ENCODE measurements at places on chromosomes 12 and 14.

DNA sequence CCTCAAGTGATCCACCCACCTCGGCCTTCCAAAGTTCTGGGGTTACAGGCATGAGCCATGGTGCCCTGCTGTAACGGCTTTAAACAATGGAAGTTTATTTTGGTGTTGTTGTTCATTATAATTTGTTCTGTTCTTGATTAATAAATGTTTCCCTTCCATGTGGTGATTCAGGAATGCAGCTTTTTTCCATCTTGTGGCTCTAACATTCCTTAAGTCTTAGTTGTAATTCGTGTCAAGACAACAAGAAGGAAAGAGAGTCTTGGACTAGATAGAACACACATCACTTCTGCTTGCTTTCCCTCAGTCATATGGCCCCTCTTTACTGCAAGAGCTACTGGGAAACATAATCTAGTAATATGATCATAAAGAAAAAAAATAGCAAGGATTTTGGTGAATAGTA lies 211.6 kb downstream of the SLC6A15 start:
- no peak for DNase-seq

- DNase-seq, result no peak
Measured at GRCh38 chr14:56860441-56860840, 50.2 kb upstream of the OTX2 start.

- no peak for DNase-seq
Measured at GRCh38 chr14:100675699-100676684, 50.7 kb upstream of the DLK1 start.

DNA sequence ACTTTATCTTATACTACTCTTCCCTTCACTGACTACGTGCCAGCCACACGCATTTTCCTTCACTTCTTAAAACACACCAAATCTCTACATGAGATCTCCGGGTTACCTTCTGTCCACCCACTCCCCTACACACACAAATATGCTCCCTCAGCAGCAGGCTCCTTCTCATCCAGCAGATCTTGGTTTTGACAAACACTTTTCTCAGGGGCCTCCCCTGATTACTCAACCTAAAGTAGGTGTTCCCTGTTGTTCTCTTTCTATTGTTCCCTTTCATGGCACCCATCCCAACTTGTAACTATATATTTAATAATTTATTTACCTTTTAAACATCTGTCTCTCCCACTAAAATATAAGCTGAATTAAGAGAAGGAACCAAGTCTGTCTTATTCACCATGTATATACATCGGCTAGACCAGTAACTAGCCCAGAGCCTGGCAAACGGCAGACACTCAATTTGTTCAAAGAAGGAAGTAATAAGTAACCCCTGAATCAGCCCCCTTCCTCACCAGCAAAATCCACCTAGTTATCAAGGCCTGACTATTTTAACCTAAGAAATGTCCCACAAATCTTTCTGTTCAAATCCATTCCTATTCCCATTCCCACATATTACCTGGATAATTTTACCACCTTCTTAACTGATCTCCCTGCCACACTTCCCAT lies 2.7 kb downstream of the C2CD5 start:
- no peak for DNase-seq

- DNase-seq, result no peak
Measured at GRCh38 chr14:52683985-52684520, 11.3 kb downstream of the ERO1A start.

DNA sequence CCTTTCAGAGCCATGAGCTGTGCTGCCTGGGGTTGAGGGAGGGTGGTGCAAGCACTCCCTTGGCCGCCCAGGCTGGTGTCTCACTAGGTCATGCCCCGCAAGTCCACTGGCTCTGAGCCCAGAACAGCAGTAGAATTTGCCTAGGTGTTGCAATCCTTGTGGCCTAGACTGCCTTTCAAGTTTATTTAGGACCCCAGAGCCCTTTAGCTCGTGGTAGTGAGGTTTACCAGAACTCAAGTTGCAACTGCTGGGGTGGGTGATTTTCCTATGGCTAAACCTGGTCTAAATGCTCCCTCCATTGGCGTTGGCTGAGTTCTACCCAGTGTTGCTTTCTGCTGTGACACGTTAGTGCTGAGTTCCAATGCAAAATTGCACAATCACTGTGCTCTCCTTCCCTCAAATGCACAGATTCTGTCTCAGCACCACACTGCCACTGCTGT lies 287.2 kb downstream of the BCAT1 start:
- peak; percentile 70 for DNase-seq

GRCh38 chr12:95815632-95816212 lies 25.2 kb upstream of the NTN4 start:
- DNase-seq, result no peak

GRCh38 chr12:78680596-78680995 lies 184.0 kb upstream of the SYT1 start:
- no peak for DNase-seq

- no peak for DNase-seq
Measured at GRCh38 chr14:54686871-54687749, 120.2 kb downstream of the SAMD4A start.

DNA sequence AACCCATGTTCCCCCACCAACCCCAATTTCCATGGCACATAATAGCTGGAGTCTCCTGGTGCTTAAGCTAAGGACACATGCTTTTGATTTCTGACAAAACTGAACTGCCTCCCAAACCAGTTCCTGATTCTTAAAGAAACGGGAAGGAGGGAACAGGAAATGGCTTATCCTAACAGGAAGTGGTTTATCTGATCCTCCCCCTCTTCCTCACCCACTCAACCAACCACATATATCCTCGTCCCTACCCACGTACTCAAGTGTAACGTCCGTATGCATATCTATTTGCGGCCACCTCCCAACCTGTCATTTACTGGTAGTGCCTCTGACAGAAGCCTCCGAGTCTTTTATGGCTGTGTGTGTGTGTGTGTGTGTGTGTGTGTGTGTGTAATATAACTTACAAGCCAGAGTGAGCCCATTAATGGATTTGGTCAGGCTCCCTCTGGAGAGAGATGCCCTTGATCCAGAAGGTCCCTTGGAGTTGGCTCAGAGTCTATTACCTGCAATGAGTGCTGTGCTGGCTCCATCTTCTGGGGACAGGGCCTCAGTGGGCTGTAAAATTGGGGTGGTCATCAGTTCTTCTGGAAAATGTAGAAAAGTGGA lies 7.7 kb downstream of the DAZAP2 start:
- DNase-seq, result no peak

- DNase-seq, result no peak
Measured at GRCh38 chr14:35492569-35493014, 41.4 kb upstream of the INSM2 start.

- DNase-seq, result no peak
Measured at GRCh38 chr14:65564370-65564769, 151.8 kb downstream of the FUT8 start.

DNA sequence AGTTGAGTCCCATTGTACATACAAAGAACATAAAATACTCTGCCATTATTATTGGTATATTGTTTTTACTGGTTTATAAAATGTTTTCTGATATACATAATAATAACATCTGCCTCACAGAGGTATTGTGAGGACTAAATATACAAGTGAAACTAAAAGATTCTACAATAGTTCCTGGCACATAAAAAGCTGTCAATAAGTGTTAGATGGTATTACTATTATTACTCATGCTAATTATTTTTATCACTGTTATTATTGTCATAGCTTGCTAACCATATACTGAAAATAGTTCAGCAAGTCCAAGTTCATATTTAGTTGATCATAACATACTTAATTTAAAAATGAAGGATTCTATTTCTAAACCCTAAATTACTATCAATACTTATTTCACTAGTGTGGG lies 34.4 kb downstream of the BTG1 start:
- no peak for DNase-seq

GRCh38 chr12:129351481-129351880 lies 498.2 kb downstream of the GLT1D1 start:
- no peak for DNase-seq

GRCh38 chr12:69056743-69057515 lies 124.0 kb upstream of the CPM start:
- no peak for DNase-seq

- no peak for DNase-seq
Measured at GRCh38 chr12:130044991-130045621, 117.2 kb upstream of the FZD10 start.

Data from sciatic nerve (tissue), 2 donors.